HFFc6 (cell line): ENCODE measurements at places on chromosomes 4 and X. TPM values are rescaled to one million over a fixed set of nuclear protein-coding genes. Genes with fewer than 3 reads are reported as not detected.
A peak's percentile ranks its signal among the peaks of the same experiment; 100 is the strongest.

DNA sequence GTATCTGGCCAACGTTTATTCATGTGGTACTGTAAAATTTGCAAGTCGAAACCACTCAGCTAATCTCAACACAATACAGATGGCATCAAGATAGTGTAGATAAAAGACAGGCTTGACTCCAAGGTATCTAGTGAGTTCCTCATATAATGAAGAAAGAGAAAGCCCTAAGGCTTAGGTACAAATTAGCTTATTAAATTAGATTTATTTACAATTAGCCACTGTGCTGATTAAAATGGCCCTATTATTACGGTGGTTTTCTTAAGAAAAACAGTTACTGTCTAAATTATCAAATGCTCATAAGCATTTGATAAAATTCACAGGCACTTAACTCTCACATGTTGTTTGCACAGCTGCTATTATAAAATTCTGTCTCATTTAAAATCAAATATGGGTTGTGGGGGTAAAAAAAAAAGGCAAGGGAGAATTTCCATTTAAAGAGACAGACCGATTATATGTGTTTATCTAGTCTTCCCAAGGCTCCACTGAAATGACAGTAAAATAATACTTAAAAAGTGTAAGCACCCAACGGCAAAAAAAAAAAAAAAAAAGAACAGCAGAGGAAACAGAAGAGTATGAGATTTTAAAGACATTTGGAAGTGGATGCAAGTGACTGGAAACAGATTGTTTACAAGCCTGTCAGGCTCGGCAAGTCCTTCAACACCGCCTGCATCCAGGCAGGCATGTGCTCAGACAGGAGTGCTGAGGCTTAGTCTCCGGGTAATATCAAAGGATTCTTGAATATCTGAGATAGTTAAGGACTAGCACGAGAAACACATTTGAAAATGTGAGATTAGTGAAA is 55.1 kb downstream of the FAM13A start:
- DNase-seq, result no peak

GRCh38 chr4:5722328-5722727 is 11.3 kb downstream of the EVC start:
- DNase-seq, result peak; percentile 68

RNF150 gene
- 15.1 to 20.1 TPM (median 20.1 TPM) in 3 replicates for total RNA-seq

CTAG1A gene
- not detected in 3 replicates for total RNA-seq
